ENCODE measurements at places on chromosomes 12 and 14.

GRCh38 chr14:99006276-99006675, 265.7 kb downstream of the BCL11B start:
- DNase-seq, result no peak

- DNase-seq, result no peak
Measured at GRCh38 chr14:97452314-97452713, 655.1 kb downstream of the VRK1 start.

GRCh38 chr14:104356738-104357688, 218.6 kb downstream of the KIF26A start:
- DNase-seq, result no peak

GRCh38 chr14:61761557-61761956, 663 bp upstream of the SNAPC1 start:
- no peak for DNase-seq
